NCI-H2081 treated with DMSO at 0.1 percent for 48 hours (cell line): ENCODE measurements at places on chromosomes 2 and 18.

DNA sequence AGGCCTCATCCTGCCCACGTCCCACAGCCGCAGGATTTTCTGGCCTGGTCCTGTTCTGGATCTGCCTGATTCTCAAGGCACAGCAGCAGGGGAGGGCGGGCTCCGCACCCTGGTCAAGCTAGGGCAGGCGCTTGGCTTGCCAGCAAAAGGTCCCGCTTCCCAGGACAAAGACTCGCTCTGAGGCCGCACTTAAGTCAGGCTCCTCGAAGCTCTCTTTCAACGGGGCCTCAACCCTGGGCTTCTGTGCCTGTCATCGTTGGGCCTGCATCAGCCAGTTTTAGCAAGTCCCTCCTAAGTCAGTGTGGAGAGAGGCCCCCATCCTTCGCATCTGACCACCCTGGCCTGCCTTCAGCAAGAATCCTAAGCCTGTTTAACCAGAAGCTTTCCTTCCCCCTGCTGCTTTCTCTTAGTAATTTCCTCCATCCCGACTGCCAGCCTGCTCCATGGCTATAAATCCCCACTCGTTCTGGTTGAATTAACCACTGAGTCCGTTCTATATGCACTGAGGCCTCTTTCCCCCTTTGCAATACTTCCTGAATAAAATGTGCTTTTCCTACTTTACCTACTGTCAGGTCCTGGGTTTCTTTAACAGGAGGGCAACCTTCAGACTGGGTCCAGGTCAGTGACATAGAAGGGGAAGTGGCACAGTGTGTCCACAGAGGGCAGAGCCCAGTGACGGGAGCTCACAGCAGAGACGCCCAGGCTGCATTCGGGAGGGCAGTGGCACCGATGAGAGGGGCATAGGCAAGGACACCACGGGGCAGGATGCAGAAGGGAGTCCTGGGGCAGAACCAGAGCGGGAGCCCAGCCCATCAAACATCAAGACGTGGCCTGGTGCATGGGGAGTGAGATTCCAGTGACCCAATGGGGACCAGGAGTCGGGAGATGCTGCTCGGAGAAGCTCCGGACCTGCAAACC is 62.7 kb downstream of the SP110 start:
- DNase-seq = no peak

GRCh38 chr2:16257322-16258028 is 317.1 kb downstream of the MYCN start:
- DNase-seq = no peak

- DNase-seq = no peak
Observed at GRCh38 chr2:70767079-70767698, 811 bp downstream of the ADD2 start.

- no peak for DNase-seq
Observed at GRCh38 chr2:8431446-8432125, 250.3 kb upstream of the ID2 start.

DNA sequence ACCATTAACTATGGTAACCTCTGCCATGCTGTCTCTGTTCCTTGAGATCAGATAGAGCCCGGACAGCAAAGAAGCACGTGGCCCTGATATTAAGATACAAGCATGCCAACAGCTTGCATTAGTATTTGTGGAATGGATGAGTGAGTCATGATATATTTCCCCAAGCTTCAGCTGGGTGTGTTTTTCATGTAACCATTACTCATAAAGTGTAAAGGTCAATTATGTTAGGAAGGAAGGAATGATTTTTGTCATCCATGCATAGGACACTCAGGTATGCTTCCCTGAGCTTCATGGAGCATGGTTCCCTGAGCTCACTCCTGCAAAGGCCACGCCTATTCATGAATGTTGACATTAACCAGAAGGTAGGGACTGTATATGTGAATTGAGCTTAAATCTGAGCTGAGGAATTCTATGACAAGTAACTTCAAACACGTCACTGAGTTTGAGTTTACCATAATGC is 74.6 kb downstream of the ARL4C start:
- DNase-seq = no peak

DNA sequence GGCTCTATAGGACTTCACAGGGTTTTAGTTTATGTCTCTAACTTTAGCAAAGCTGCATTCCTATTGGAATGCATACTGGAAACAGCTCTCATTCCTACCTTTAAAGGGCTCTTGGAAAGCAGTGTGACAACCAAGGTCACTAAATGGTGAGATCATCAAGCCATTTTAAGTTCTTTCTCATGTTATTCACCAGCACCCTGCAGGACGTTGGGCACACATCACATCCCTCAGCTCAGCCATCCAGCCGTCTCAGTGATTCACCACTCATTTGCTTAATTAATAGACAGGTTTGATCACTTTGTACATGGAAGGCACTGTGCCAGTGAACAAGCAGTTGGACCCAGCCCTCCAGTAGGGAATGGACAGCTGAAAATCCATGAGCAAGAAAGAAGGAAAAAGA is 32.2 kb upstream of the RBM44 start:
- no peak for DNase-seq

DNA sequence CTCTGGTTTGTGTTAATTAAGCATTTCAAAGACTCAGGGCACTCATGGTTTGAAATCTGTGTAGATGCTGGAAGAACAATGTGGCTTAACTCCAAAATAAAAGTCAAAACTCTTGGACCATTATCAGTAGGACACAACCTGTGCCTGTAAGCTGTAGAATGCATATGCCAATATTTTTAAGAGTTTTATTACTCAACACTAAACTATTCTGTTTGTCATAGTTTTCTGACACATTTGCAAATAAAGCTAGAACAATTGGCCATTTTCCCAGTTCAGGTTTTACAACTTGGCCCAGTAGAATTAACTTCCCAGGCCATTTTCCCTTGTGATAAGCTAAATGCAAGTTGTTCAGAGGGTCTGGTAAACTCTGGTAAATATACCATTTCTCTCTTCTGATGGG is 713.1 kb downstream of the CBLN2 start:
- DNase-seq = no peak
